Body of pancreas (tissue), 4 donors: ENCODE measurements at places on chromosomes 12 and 14. TPM values are rescaled to one million over a fixed set of nuclear protein-coding genes. Genes with fewer than 3 reads are reported as not detected.

Gene BHLHE41
- total RNA-seq: 4.6 TPM

Gene CPNE6
- not detected for total RNA-seq

Gene SSTR1
- total RNA-seq: 1.3 TPM

Gene TMEM253
- total RNA-seq: not detected

Gene FAM222A
- 8.0 TPM for total RNA-seq

Gene NTS
- not detected for total RNA-seq
